ENCODE measurements at places on chromosomes 4 and X.

GRCh38 chr4:29311247-29311646, 1408.9 kb upstream of the PCDH7 start:
- DNase-seq, result peak; percentile 23

- DNase-seq, result no peak
Measured at GRCh38 chrX:111339212-111339611, 68.9 kb upstream of the CAPN6 start.

GRCh38 chr4:98232202-98232601, 29.0 kb upstream of the RAP1GDS1 start:
- no peak for DNase-seq

DNA sequence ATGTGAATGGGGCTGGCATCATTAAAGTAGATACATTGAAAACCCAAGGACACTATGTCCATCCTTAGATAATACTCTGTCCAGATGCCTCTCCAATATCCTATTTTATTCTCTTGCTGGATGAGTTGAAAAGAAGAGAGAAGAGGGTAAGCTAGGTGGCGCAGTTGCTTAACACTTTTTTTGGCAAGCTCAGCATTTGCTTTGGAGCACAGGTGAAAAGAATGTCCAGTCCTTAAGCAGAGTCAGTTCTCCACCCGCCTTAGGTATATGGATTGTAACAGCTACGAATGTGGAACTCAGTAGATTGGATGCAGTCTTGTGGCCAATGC, 208.4 kb downstream of the NWD2 start:
- peak; percentile 47 for DNase-seq

DNA sequence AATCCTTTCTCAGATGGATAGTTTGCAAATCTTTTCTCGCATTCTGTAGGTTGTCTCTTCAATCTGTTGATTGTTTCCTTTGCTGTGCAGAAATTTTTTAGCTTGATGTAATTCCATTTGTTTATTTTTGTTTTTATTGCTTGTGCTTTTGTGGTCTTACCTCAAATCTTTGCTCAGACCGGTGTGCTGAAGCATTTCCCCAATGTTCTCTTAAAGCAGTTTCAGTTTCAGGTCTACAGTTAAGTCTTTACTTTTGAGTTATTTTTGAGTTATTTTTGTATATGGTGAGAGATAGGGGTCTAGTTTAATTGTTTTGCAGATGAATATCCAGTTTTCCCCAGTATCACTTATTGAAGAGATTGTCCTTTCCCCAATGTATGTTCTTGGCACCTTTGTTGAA, 18.2 kb upstream of the SLC25A14 start:
- DNase-seq, result no peak

DNA sequence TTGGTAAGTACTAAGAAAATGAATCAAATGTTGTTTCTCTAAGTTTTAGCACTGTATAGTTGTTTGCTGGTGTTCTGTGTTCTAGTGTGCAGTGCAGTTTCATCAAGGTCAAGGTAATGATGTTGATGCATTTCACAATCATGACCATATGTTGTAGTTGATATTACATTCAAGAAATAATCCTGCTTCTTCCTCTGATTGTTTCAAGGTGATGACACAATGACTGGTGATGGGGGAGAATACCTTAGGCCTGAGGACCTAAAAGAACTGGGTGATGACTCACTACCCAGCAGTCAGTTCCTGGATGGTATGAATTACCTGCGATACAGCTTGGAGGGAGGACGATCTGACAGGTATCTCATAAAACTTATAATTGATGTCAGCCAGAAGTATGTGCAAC, 261.6 kb downstream of the ANK2 start:
- no peak for DNase-seq

DNA sequence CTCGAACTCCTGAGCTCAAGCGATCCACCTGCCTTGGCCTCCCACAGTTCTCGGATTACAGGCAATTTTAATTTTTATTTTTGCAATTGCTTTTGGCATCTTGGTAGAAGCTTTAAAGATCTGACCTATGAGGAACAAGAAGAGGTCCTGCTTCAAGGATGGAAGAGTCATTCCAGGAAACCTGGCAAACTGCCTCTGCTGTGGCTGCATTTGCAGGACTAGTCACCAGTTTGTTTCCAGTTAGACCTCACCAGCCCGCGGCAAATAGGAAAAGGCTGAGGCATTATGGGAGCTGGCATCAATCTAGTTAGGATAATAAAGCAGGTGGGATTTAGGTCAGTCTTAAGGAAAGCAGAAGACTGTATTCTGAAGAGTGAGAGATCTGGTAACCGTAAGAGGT, 51.9 kb upstream of the LAS1L start:
- no peak for DNase-seq

DNA sequence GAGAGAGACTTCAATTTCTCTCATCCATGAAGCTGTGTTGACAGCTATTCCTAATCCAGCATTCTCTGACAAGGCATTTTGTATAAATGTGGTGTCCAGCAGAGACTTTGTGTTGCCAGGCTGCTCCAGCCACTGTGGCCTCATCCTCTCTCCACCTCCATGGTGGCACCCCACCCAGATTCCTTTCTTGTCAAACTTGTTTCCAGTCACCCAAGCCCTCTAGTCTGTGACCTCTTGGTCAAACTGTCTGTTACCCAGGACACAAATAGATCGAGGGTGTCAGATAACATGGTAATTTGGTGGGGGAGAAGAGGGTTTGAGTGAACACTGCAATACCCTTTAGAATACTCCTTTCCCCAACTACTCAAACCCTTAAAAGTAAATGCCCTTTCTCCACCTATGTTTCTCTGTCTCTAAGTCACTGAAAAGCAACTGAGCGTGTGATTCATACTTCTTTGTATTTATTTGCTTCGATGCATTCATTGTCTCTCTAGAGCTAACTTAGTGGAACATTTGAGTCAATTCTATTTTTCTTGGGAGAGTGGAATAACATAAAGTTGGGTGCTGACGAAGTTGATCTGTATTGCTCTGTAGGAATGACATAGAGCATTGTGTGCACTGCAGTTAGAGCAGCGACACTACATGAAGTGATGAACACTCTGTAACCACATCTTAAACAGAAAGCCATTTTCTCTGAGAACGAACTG, 13.7 kb downstream of the PITX2 start:
- DNase-seq, result no peak

DNA sequence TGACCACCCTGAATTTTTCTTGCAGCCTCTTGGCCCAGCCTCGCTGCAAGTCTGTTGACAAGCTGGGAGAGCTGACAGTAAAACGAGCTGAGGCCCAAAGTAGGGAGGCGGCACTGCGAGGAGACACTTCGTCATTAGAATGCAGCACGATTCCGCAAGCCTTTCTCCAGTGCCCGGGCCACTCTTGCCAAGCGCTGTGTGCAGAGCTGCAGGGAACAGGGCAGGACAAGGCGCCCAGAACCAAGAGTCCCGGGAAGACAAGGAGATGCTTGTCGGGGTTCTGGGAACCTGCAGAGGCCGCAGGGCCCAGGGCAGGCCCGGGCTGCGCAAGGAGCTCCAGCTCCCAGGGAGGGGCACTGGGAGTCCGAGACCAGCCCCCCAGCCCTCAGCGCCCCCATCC, 187.1 kb downstream of the BCOR start:
- no peak for DNase-seq
